ENCODE measurements at places on chromosomes 16 and 17.
A peak's percentile ranks its signal among the peaks of the same experiment; 100 is the strongest.

GRCh38 chr17:3012926-3013581 lies 50.4 kb downstream of the OR1D5 start:
- DNase-seq = peak; percentile 30

DNA sequence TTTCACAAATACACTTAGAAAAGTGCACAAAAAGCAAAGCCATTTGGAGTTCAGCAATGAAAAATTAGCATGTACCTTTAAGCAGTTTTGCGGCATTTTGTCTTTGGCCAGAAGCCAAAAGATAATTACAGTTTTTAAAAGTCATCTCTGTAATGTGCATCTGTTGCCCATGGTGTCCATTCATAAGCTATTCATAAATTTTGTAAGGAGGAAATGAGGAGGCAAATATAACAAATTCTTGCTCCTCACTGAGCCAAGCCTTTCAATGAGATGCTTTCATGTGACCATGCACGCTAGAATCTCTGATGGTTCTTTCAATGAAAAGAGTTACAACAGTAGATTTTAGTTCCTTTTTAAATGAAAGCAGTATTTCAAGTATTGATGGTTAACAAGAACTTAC lies 247.1 kb upstream of the MON1B start:
- no peak for DNase-seq

DNA sequence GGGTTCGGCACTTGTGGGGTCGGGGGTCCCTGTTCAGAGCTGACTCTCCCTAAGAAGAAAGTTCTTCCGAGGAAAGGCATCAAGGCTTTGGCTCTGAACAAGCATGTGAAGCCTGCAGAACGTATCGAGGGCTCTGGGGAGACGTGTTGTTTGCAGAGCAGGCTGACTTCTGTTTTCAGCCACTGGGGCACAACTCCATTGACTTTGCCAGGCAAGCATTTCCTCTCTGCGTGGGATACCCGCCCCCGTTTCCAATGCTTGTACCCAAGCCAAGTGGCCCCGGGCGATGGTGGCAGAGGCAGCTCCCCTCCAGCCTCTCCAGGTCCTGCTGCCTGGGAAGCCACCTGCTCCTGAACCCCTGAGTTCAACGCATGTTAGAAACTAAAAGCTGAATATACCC lies 255.7 kb downstream of the RBFOX3 start:
- no peak for DNase-seq

DNA sequence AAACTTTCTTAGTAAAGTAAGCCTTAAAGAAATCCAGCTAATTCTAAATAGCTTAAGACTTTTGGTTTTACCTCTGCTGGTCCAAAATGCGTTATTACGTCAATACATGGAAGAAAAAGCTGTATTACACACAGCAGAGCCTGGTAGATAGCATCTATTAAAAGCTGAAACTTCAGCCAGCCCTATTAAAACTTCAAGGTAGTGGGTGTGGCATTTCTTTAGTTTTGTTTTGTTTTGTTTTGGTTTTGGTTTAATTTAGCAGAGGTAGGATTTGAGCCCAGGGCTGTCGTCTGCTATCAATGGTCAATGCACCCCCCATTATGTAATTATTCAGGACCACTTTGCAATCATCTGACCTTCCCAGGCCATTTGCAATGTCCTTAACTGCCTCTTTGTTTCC lies 318.4 kb upstream of the MAF start:
- no peak for DNase-seq

GRCh38 chr17:49987681-49988441 lies 7.2 kb downstream of the DLX3 start:
- DNase-seq = no peak

DNA sequence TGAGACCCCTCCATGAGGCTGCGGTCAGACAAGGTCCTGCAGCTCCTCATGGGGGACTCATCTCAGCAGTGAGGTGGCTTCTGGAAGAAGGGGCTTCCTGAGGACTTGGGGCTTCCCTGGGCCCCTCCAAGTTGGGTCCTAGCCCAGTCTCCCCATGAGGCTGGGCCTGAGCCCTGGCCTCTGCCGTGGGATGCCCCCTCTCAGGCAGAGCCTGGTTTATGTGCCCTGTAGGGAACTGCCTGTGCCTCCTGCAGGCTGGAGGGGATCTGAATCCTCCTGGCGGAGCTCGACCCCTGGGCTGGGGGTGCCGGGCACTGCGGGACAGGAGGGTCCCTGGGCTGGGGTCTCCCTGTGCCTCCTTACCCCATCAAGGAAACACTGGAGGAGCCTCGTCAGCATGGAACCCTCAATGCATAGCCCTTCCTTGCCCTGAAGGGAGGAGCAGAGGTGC lies 45.8 kb downstream of the TNFRSF13B start:
- DNase-seq = no peak

- DNase-seq = no peak
Measured at GRCh38 chr16:9713156-9713555, 469.1 kb downstream of the GRIN2A start.

All from large intestine (tissue), 12 donors.